Stimulated activated CD4-positive, alpha-beta T cell treated with anti-CD3 and anti-CD28 coated beads, Interleukin-15, amount 100 ng/mL, for 1 hour (primary cell): ENCODE measurements at places on chromosomes 12 and 14.

GRCh38 chr12:130658145-130658911, 57.8 kb downstream of the RIMBP2 start:
- no peak for DNase-seq

- no peak for DNase-seq
Observed at GRCh38 chr14:51006781-51007211, 62.5 kb upstream of the PYGL start.

- DNase-seq, result no peak
Observed at GRCh38 chr14:88507208-88507607, 47.6 kb downstream of the PTPN21 start.

GRCh38 chr12:24057920-24058476, 108.5 kb upstream of the SOX5 start:
- DNase-seq, result no peak

- no peak for DNase-seq
Observed at GRCh38 chr12:3173008-3173553, 95.9 kb downstream of the TSPAN9 start.
